ENCODE measurements at places on chromosomes 11 and 22.

GRCh38 chr22:27405672-27406388 is 395.7 kb downstream of the MN1 start:
- no peak for DNase-seq
- no peak overlapping the region for H3K27ac ChIP-seq
- no peaks in the 10 kb centered on the region for H3K36me3 ChIP-seq
- no peaks in the 10 kb centered on the region for H3K4me1 ChIP-seq

DNA sequence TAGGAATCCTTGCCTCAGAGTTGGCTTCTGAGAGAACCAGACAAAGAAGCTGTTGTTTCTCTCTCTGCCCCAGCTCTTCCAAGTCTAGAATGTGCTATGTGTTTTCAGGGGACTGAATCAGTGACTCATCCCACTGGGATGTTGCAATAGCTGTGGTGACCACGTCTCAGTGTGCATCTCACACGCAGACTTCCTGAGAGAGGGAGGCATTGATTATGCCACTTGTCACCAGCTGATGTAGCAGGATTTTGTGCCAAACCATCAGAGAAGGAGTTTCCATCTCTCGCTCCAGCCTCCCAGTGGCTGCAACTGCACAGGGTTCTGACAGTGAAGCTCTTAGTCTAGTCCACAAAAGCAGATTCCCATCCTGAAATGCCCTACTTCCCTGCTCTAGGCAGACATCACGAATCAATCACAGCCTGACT is 455.8 kb downstream of the MIAT start:
- peaks cover 24% of the 10 kb centered on the region for H3K27me3 ChIP-seq
- H3K4me1 ChIP-seq: no peaks in the 10 kb centered on the region
- no peak overlapping the region for H3K27ac ChIP-seq
- H3K36me3 ChIP-seq: no peaks in the 10 kb centered on the region
- H3K4me3 ChIP-seq: no peak overlapping the region
- no peak for DNase-seq

DNA sequence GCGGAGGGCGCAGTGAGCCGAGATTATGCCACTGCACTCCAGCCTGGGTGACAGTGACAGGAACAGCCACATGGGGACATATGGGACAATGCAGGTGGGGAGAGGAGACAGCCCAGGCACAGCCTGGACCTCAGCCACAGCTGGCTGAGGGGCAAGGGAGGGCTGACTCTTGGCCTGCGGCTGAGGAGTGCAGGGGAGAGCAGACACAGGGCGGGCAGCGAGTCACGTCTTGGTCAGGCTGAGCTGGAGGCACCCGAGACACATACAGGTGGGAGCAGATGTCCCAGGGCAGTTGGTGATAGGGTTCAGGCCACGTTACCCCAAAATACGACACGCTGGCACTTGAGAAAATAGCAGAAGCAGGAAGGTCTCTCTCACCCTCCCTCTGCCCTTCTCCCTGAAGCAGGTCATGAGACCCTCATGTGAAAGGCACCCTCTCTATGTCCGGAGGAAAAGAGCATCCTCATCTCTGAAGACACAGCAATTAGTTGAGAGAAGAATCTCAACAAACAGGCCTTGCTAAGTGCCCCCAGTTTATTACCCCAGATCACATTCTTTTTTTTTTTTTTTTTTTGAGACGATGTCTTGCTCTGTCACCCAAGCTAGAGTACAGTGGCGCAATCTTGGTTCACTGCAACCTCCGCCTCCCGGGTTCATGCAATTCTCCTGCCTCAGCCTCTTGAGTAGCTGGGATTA is 10.5 kb downstream of the KIAA0930 start:
- no peak for DNase-seq
- no peak overlapping the region for H3K4me3 ChIP-seq
- H3K27me3 ChIP-seq: no peaks in the 10 kb centered on the region
- H3K36me3 ChIP-seq: no peaks in the 10 kb centered on the region
- peaks cover 22% of the 10 kb centered on the region for H3K4me1 ChIP-seq
- H3K27ac ChIP-seq: no peak overlapping the region

GRCh38 chr11:11569936-11570491 is 51.8 kb downstream of the GALNT18 start:
- H3K36me3 ChIP-seq: no peaks in the 10 kb centered on the region
- H3K4me3 ChIP-seq: no peak overlapping the region
- H3K27ac ChIP-seq: no peak overlapping the region

GRCh38 chr11:125978778-125979407 is 33.0 kb downstream of the VSIG10L2 start:
- H3K4me1 ChIP-seq: peaks cover 5% of the 10 kb centered on the region
- H3K27me3 ChIP-seq: no peaks in the 10 kb centered on the region
- H3K36me3 ChIP-seq: no peaks in the 10 kb centered on the region

- no peaks in the 10 kb centered on the region for H3K36me3 ChIP-seq
- no peak for DNase-seq
- H3K4me1 ChIP-seq: no peaks in the 10 kb centered on the region
- H3K4me3 ChIP-seq: no peak overlapping the region
These were observed 264.5 kb upstream of the SORL1-AS1 start for GRCh38 chr11:121717296-121717695.

DNA sequence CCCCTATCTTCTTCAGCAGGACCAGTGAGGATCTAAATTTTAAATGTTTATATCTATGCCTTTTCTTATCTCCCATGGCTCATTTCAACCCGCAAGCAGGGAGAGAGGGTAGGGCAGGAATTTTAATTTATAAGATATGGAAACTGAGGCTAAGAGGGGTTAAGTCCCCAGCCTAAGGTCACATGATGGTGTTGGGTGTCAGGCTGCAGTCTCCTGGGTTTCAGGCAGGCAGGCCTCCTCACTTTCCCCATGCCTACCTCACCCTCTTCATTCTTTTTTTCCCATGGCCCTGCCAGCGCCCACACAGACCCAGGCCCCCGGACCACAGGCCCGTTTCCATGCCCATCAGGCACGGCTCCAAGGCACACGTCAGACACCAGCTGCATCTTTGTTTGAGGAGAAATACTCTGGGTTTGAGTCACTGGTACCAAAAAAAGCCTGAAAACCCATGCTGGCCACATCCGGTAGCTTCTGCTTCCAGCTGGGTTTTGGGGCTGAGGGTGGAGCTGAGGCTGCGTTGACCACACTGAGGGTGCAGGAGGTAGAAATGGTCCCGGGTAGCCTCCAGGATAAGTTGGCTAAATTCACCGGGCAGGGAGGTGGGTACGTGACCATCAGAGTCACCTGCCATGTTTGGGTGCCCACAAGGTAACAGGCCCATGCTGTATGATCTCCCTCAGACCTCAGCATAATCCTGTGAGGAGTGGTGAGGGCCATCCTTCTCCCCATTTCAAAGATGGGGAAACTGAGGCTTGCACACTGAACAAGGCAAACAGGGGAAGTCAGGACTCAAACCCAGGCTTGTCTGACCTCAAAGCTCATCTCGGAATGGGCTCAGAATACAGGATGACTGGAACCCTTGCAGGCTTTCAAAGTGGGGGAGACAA is 7.5 kb downstream of the CRYBB1 start:
- peak overlapping the region; percentile 0 for H3K27ac ChIP-seq
- H3K27me3 ChIP-seq: no peaks in the 10 kb centered on the region
- peak overlapping the region; percentile 70 for H3K4me3 ChIP-seq

- no peak within 1 kb of the TSS for H3K4me3 ChIP-seq
- H3K4me1 ChIP-seq: no peaks in the 10 kb centered on the region
- H3K27ac ChIP-seq: no peak within 1 kb of the TSS
- no peak for DNase-seq
- no peaks in the 10 kb centered on the region for H3K27me3 ChIP-seq
These were observed at the start of gene OR5D18 for GRCh38 chr11:55819330-55819729. TSS of gene OR5D18 (plus strand) at chr11:55819630. CDS start at chr11:55819630, 0 bp downstream.

- peak overlapping the region; percentile 34 for H3K4me3 ChIP-seq
- peaks cover 51% of the 10 kb centered on the region for H3K4me1 ChIP-seq
- peak overlapping the region; percentile 47 for H3K27ac ChIP-seq
- H3K27me3 ChIP-seq: no peaks in the 10 kb centered on the region
- no peak for DNase-seq
These were observed 7.3 kb downstream of the CERK start for GRCh38 chr22:46730568-46731245.

- DNase-seq: no peak
- no peaks in the 10 kb centered on the region for H3K4me1 ChIP-seq
- H3K27me3 ChIP-seq: peaks cover 11% of the 10 kb centered on the region
- no peak overlapping the region for H3K27ac ChIP-seq
These were observed 563.0 kb downstream of the MIAT start for GRCh38 chr22:27220339-27220738.

GRCh38 chr11:74936087-74936486 is 12.8 kb downstream of the XRRA1 start:
- peaks cover 5% of the 10 kb centered on the region for H3K4me1 ChIP-seq
- H3K27ac ChIP-seq: no peak overlapping the region
- no peak for DNase-seq
- H3K4me3 ChIP-seq: no peak overlapping the region
- peaks cover 16% of the 10 kb centered on the region for H3K36me3 ChIP-seq
- no peaks in the 10 kb centered on the region for H3K27me3 ChIP-seq

- peak overlapping the region; percentile 98 for H3K4me3 ChIP-seq
- H3K27ac ChIP-seq: peak overlapping the region; percentile 95
- H3K36me3 ChIP-seq: peaks cover 38% of the 10 kb centered on the region
- no peak for DNase-seq
- H3K27me3 ChIP-seq: no peaks in the 10 kb centered on the region
These were observed 977 bp upstream of the SORL1-AS1 start for GRCh38 chr11:121453589-121454299.

- H3K4me1 ChIP-seq: no peaks in the 10 kb centered on the region
- H3K27me3 ChIP-seq: peaks cover 2% of the 10 kb centered on the region
- no peak overlapping the region for H3K4me3 ChIP-seq
- no peaks in the 10 kb centered on the region for H3K36me3 ChIP-seq
These were observed 59.3 kb upstream of the TTC12 start for GRCh38 chr11:113255096-113255495.

DNA sequence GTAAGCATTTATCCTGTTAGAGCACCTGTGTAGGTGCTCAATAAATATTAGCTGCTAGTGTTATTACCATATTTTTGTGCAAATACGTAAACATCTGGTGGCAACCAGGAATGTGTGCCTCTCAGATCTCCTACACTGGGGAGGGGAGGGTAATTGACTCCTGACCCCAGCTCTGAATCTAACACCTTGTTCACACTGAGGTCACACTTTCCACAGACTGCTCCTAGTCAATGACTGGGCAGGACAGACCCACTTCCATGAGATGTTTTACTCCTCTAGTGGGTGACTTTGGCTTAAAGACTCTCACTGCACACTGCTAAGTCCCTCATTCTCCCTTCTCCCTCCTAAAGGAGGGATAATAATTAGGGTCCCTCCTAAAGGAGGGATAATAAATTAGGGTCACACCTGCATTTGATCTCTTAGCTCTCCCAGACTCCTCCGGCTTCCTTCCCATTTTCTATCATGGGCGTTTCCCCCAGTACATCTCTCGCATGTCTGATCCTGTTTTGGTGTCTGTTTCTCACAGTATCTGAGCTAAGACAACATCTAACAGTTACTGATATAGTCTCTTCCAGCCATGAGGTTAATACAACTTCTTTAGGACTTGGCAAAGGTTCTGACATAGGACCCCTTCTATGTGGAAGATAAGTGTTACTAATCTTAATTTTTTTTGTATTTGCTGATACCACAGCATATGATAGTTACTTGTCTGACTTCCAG is 8.0 kb downstream of the CSTPP1 start:
- no peaks in the 10 kb centered on the region for H3K27me3 ChIP-seq
- H3K4me1 ChIP-seq: no peaks in the 10 kb centered on the region
- H3K4me3 ChIP-seq: no peak overlapping the region
- no peak for DNase-seq
- H3K36me3 ChIP-seq: peaks cover 1% of the 10 kb centered on the region
- no peak overlapping the region for H3K27ac ChIP-seq

GRCh38 chr11:126034039-126034932 is 28.4 kb downstream of the CDON start:
- H3K36me3 ChIP-seq: no peaks in the 10 kb centered on the region
- no peak overlapping the region for H3K27ac ChIP-seq
- no peaks in the 10 kb centered on the region for H3K4me1 ChIP-seq
- no peak overlapping the region for H3K4me3 ChIP-seq

DNA sequence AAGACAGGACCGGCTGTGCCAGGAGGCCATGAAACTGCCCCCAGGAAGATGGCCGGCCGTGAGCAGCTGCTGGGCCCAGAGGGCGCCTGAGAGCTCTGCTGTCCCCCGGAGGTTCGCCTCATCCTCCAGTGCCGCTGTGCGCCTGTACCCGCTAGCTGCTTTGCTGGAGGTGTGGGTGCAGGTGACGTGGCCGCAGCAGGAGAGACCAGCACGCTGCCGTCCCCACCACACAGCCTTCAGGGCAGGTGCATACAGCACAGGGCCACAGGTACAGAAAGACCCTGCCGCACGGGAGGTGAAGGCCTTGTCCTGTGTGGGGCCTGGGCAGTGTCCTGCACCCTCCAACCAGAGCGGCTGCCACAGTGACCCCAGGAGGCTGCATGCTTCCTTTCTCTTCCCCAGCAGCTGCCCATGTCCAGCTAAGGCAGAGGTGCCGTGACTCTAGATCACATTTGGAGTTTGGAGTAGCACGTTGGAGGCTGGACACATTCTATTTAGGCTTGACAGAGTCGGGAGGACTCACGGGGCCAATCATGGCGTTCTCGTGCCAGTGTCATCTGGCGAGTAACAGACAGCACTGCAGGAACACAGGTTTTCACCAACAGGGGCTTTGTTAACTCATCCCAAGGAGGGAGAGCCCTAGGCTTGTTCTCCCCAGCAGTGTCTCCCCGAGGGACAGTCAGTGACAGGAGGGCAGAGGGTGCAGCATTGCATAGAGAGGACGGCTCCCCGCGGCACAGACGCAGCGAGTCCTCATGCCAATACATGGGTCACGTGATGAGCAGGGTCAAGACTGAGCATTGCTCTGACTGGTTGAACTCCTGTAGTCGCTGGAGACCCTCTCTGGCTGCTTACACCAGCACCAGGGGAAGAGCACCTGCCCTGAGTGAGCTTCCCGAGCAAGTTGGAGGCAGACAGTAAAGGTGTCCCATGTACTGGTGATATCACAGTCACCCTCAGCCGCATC is 18.7 kb upstream of the PANX2 start:
- no peak for DNase-seq
- H3K27me3 ChIP-seq: no peaks in the 10 kb centered on the region
- peaks cover 2% of the 10 kb centered on the region for H3K36me3 ChIP-seq
- H3K4me3 ChIP-seq: no peak overlapping the region
- no peaks in the 10 kb centered on the region for H3K4me1 ChIP-seq

- no peak overlapping the region for H3K4me3 ChIP-seq
- DNase-seq: no peak
- H3K27ac ChIP-seq: no peak overlapping the region
- H3K4me1 ChIP-seq: no peaks in the 10 kb centered on the region
- peaks cover 39% of the 10 kb centered on the region for H3K27me3 ChIP-seq
These were observed 61.5 kb downstream of the SGSM1 start for GRCh38 chr22:24867323-24868022.

DNA sequence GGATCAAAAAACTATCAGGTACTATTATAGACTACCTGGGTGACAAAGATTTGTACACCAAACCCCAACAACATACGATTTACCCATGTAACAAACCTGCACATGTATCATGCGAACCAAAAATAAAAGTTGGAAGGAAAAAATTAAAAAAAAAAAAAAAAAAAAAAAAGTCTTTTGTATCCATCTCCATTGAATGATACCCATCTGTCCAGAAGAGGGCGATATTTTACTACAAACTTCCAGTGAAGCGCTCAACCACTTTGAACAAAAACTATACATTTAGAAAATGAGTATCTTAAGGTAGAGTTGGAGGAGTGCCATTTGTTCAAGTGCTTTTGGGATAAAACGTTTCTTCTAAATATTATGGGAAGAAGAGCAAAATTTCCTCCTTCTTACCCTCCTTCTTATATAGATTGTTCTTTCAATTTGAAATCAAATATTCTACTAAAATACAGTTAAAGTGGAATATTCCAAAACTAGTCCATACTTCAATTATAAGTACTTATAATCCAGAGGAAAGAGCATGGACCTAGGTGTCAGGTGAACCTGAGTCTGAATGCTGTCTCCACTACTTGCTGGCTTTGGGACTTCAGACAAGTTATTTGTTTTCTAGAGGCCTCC is 23.3 kb downstream of the ARL14EP start:
- H3K27ac ChIP-seq: no peak overlapping the region
- H3K36me3 ChIP-seq: peaks cover 2% of the 10 kb centered on the region
- H3K4me1 ChIP-seq: peaks cover 6% of the 10 kb centered on the region
- peaks cover 6% of the 10 kb centered on the region for H3K27me3 ChIP-seq
